Left ventricle myocardium inferior (tissue), 1 donor: ENCODE measurements at places on chromosomes 11 and 22. TPM values are rescaled to one million over a fixed set of nuclear protein-coding genes. Genes with fewer than 3 reads are reported as not detected.

GRCh38 chr11:36215693-36216060 is 73.5 kb downstream of the COMMD9 start:
- no peak for DNase-seq

DNA sequence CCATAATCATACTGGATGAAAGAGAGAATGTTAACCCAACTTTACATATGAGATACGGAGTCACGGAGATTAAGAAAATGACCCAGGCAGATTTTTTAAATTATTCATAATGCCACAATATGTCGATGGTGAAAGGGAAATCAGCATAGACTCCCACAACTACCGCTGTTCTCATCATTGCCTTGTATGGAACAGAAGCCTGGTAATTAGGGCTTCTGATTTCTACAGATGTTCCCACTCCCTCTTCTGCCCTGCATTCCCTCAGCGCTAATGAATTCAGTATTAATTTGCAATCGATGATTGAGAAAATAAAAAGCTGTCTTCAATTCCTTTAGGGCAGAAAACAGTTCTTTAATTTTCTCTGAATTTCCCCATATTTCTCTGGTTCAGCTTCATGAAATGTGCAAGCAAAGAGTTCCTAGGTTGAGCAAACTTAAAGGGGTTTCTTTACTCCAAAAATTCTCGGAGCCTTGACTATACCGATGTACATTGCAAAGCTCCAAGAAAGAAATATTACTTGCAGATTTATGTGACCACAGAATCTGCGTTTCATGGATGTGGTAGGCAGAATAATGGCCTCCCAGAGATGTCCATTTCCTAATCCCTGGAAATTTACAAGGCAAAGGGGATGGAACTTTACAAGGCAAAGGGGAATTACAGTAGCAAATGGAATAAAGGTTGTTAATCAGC is 134.9 kb upstream of the ZC3H12C start:
- no peak for DNase-seq

- DNase-seq, result no peak
Observed at GRCh38 chr22:30167296-30167695, 79.3 kb downstream of the LIF start.

GRCh38 chr11:102599642-102600261 is 25.4 kb downstream of the MMP20 start:
- DNase-seq, result no peak

DNA sequence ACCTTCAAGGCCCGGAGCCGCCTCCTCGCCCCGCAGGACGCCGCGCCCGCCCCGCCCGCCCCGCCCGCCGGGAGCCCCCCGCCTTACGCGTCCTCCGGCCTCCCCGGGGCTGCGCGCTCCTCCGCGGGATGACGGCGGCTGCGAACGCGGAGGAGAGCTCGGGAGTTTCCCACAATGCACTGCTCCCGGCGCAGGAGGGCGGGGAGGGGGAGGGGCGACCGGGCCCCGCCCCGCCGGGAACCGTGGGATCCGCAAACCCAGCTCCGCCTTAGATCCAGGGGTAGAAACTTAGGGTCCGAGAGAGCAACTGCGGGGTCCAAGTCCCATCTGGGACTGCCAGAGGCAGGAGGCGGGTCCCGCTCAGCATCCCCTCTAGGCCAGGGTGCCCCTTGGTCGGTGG is at the start of gene CEND1:
Gene CEND1, minus strand, starts transcription at position 148 of the 400 bp plus-strand sequence. CDS start 1,514 bp downstream, outside the sequence.
- no peak for DNase-seq

The SHANK2 gene
- total RNA-seq, result 0.27 TPM

The OR6T1 gene
- total RNA-seq, result not detected

The EHF gene
- total RNA-seq, result 1.6 TPM
